B cell (primary cell): ENCODE measurements at places on chromosomes 6 and 20. TPM values are rescaled to one million over a fixed set of nuclear protein-coding genes. Genes with fewer than 3 reads are reported as not detected.

DNA sequence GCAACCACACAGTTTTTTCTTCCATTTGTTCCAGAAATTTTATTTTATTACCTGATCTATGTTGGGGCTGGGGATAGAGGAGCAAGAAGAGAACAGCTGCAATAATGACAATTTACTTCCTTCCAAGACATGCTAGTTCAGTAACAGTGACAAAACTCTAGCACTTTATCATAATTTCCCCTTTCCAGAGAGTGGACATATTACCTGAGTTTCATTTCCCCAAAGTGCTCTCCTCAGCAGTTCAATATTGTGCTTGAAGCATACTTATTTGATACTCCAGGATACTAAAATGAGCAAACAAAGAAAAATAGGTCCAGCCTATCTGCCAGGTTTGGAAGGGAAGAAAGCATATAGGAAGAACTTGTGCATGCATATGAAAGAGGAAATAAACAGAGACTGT lies 157.7 kb downstream of the ID4 start:
- H3K4me1 ChIP-seq = no peaks in the 10 kb centered on the region
- H3K27me3 ChIP-seq = no peaks in the 10 kb centered on the region
- DNase-seq = no peak
- H3K4me3 ChIP-seq = no peak overlapping the region

DNA sequence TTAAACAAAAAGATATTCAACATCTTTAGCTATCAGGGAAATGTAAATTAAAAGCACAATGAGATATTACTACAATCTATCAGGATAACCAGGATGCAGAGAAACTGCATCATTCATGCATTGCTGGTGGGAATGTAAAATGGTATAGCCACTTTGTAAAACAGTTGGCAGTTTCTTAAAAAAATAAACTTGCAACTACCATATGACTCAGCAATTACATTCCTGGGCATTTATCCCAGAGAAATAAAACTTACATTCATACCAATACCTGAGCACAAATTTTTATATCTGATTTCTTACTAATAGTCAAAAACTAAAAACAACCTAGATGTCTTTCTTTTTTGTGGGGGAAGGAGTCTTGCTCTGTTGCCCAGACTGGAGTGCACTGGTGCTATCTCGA lies 190.3 kb upstream of the TAB2 start:
- DNase-seq = no peak
- H3K4me1 ChIP-seq = peaks cover 17% of the 10 kb centered on the region
- no peaks in the 10 kb centered on the region for H3K36me3 ChIP-seq
- H3K27me3 ChIP-seq = no peaks in the 10 kb centered on the region
- H3K27ac ChIP-seq = no peak overlapping the region

DNA sequence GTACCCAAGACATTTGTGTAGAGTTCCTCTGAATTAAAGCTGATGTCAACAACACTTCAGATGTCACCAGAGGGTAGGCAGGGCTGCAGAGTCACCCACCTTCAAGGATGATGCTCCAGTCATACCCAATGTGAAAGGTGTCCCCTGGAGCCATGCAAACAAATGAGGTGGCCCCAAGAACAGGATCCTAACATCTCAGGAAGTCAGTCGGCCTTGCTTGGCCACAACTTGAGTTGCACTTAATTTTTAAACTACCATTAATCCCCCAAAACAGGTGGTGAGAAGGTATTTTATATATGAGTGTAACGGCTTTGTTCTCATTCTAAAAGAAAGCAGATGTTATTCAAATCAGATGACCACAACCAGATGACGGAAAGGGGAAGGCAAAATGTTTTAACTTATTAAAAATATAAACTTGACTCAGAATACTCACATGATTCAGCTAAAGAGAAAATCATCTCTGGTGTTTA lies 21.1 kb upstream of the SERPINB1 start:
- peaks cover 71% of the 10 kb centered on the region for H3K4me1 ChIP-seq
- no peak overlapping the region for H3K4me3 ChIP-seq
- H3K36me3 ChIP-seq = no peaks in the 10 kb centered on the region

DNA sequence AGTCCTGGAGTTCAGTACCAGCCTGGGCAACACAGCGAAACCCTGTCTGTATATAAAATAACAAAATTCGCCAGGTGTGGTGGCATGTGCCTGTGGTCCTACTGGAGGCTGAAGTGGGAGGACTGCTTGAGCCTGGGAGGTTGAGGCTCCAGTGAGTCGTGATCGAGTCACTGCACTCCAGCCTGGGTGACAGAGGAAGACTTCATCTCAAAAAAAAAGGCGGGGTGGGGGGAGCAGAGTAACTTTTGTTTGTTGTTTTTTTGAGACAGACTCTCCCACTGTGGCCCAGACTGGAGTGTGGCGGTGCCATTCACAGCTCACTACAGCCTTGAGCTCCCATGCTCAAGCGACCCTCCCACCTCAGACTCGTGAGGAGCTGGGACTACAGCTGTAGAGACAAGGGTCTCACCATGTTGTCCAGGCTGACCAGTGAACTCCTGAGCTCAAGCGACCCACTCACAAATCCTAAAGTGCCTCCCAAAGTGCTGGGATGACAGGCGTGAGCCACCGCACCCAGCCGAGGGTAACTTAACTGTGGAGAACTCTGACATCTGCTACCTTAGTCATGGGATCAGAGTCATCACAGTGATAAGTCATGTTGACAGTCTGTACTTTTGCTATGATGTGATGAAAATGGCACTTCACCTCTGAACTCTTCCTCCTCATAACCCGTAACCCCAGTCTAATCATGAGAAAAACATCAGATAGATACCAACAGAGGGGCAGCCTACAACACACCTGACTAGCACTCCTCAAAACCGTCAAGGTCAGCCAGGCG lies 16.5 kb downstream of the PEDS1 start:
- H3K27ac ChIP-seq = no peak overlapping the region
- H3K4me1 ChIP-seq = no peaks in the 10 kb centered on the region
- no peaks in the 10 kb centered on the region for H3K27me3 ChIP-seq

- H3K27me3 ChIP-seq = no peaks in the 10 kb centered on the region
- DNase-seq = no peak
- no peak overlapping the region for H3K27ac ChIP-seq
- peaks cover 28% of the 10 kb centered on the region for H3K4me1 ChIP-seq
These were observed 3.7 kb downstream of the FBXO5 start for GRCh38 chr6:152979116-152979515.

GRCh38 chr6:62086047-62086446 lies 200.0 kb downstream of the KHDRBS2 start:
- H3K4me1 ChIP-seq = peaks cover 24% of the 10 kb centered on the region
- no peaks in the 10 kb centered on the region for H3K27me3 ChIP-seq
- DNase-seq = no peak
- H3K27ac ChIP-seq = no peak overlapping the region
- H3K4me3 ChIP-seq = no peak overlapping the region

HRH3 gene
- not detected in 2 replicates for total RNA-seq

DNA sequence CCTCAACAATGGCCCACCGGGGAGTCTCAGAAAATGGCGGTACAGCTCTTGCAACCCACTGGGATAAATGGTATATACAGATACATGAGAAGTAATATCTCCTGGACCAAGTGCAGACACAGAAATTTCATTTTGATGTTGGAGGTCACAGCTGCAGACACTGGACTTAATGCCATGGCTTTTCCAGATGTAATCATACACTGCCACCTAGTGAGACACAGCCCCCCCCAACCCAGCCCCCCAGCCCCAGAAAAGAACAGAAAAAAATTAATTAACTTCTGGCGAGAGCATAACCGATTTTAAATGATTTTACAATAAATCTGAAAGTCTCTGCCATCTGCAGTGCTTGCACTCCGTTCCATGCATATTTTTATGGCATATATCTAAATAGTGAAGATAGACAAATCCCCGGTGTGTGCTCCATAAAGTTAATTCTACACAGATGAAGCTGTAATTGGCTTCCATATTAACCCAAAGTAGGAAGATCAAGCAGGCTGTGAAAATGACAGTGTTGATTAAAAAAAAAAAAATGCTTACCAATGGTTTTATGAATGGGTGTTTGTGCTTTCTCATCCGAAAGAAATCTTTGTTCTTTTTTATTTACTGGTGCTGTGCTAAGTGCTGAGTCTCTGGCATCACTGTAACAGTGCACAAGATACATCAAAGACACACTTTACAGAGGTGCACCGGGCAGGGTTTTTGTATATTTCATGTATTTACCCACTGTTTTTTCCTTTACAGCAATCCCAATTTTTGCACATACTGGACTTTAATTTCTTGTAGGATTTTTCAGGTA lies 804.1 kb downstream of the TFAP2A start:
- no peaks in the 10 kb centered on the region for H3K36me3 ChIP-seq
- no peak overlapping the region for H3K27ac ChIP-seq
- no peaks in the 10 kb centered on the region for H3K27me3 ChIP-seq
- H3K4me3 ChIP-seq = no peak overlapping the region
- no peaks in the 10 kb centered on the region for H3K4me1 ChIP-seq
- DNase-seq = no peak

DNA sequence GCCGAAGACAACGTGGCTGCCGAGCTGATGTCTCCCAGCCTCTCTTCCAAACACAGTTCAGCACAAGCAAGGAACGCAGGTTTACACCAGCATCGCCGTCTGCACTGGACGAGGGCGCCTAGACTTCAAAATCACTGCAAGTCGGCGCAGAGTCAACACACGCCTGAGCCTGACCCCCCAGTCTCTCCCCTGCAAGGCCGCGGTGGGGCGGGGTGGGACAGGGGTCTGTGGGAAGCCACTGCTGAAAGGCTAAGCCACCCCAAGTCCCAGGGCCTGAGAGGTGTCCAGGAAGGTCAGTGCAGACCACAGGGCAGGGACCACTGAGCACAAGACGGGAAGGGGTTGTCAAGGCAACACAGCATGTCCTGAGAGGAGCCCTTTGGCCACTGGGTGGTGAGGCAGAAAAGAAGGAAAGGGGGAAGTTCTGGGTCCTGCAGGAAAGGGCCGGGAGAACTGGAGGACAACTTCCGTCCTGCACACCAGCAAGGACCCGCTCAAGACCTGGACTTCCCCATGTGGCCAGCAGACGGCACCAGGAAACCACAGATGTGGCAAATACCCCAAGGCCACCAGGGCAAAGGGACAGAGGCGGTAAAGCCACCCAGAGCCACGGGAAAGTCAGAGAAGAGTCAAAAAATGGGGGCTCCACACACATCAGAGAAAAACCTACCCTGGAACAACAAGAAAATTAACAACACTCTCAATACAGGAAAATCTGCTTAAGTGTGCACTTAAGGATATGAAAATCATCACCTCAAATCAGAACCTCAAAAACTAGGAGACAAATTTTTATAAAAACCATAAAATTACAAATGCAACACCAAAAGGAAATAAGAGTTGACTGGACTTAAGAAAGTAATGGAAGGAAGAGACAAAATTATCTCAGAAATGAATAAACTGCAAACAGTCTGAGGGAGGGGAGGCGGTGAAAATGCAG lies 84.8 kb downstream of the TAF4 start:
- H3K36me3 ChIP-seq = no peaks in the 10 kb centered on the region
- H3K27ac ChIP-seq = no peak overlapping the region
- no peak overlapping the region for H3K4me3 ChIP-seq
- H3K4me1 ChIP-seq = peaks cover 6% of the 10 kb centered on the region
- H3K27me3 ChIP-seq = no peaks in the 10 kb centered on the region
- DNase-seq = no peak

- peaks cover 14% of the 10 kb centered on the region for H3K36me3 ChIP-seq
- no peak overlapping the region for H3K4me3 ChIP-seq
- peaks cover 40% of the 10 kb centered on the region for H3K4me1 ChIP-seq
- no peaks in the 10 kb centered on the region for H3K27me3 ChIP-seq
- DNase-seq = peak; percentile 87
These were observed 94.2 kb downstream of the RREB1 start for GRCh38 chr6:7201732-7202541.

PKIB gene
- total RNA-seq = 1.2 TPM in 1 of 2 replicates, not detected in the other

DNA sequence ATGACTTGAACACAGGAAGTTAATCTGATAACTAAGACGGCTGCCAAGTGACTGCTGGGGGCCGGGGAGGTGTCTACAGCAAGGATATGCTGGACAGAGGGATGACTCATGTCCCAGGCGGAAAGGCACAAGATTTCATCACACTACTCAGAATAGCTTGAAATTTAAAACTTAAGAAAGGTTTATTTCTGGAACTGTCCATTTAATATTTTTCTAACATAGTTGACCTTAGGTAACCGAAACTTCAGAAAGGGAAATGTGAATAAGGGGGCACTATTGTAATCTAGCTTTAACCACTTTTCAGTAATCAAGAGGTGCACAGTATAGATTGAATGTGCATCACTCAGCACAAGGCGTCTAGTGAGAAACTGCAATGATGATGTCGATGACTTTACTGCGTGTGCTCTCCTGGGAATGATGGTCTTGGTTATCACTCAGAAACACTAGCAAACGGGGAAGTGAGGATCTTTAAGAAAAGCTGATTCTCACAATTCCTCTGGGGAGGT lies 171.5 kb downstream of the QKI start:
- H3K27me3 ChIP-seq = peaks cover 8% of the 10 kb centered on the region
- no peak overlapping the region for H3K27ac ChIP-seq
- no peaks in the 10 kb centered on the region for H3K4me1 ChIP-seq
- no peak overlapping the region for H3K4me3 ChIP-seq
- DNase-seq = no peak
- H3K36me3 ChIP-seq = no peaks in the 10 kb centered on the region

- H3K36me3 ChIP-seq = no peaks in the 10 kb centered on the region
- DNase-seq = peak; percentile 50
- H3K27me3 ChIP-seq = no peaks in the 10 kb centered on the region
- peaks cover 32% of the 10 kb centered on the region for H3K4me1 ChIP-seq
- no peak overlapping the region for H3K4me3 ChIP-seq
These were observed 270.7 kb upstream of the TAB2 start for GRCh38 chr6:149046822-149047246.

DNA sequence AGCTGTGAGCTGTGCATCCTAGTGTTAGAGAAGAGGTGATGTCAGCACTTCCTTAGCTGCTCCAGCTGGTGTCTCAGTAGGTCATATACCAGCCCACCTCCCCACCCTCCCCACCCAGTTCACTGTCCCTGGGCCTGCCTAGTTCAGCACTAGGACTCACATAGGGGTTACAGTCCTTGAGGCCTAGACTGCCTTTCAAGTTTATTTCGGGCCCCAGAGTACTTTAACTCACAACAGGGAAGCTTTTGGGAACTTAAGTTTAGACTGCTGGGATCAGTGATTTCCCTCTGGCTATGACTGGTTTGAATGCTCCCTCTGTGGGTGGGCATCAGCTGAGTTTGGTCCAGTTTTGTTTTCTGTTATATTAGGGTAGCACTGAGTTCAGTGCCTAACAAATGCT lies 139.2 kb upstream of the MMS22L start:
- no peak for DNase-seq
- H3K27me3 ChIP-seq = no peaks in the 10 kb centered on the region
- H3K4me1 ChIP-seq = no peaks in the 10 kb centered on the region
- H3K27ac ChIP-seq = no peak overlapping the region
- H3K4me3 ChIP-seq = no peak overlapping the region

GRCh38 chr6:42339991-42340401 lies 111.7 kb downstream of the TRERF1 start:
- no peak for DNase-seq
- no peaks in the 10 kb centered on the region for H3K27me3 ChIP-seq
- no peak overlapping the region for H3K27ac ChIP-seq
- no peak overlapping the region for H3K4me3 ChIP-seq

DNA sequence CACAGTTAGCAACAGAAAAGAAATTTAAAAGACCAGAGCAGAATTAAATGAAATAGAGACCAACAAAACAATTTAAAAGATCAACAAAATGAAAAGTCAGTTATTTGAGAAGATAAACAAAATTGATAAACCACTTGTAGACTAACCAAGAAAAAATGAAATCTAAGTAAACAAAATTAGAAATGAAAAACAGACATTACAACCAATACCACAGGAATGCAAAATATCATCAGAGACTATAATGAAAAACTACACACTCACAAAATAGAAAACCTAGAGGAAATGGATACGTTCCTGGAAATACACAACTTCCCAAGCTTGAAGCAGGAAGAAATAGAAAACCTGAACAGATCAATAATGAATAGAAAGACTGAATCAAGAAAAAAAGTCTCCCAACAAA lies 97.8 kb downstream of the WDR27 start:
- no peak for DNase-seq
- no peaks in the 10 kb centered on the region for H3K27me3 ChIP-seq
- no peak overlapping the region for H3K4me3 ChIP-seq
